ENCODE measurements at places on chromosomes 2 and 18.

GRCh38 chr2:172751564-172751963, 15.9 kb downstream of the RAPGEF4 start:
- no peak for DNase-seq

DNA sequence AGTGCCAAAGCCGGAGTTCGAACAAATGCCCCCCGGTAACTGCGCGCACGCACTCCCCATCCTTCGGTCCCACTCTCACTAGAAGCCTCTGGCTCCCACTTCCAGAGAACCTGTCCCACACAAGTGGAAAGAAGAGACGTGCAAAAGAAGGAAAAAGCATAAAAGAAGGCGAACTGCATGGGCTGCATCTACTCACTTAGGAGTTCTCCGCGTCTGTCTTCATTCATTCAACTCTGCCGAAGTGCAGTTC, 312 bp downstream of the NR4A2 start:
- no peak for DNase-seq

DNA sequence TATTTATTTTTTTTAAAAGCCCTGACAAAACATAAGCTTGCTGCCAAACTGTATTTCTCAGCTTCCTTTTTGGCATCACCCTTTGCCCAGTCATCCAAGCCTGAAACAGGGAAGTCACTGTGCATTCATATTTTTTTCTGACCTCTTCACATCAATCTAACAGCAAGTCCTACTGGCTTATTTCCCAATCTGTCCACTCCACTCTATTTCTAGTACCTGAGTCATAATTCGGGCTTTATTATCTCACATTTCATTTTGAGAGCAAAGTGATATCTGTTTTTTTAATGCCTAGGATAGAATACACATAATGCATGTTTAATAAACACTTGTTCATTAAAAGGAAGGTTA, 5.1 kb downstream of the HNMT start:
- DNase-seq: peak; percentile 46

GRCh38 chr2:81093031-81093430, 788.5 kb upstream of the LRRTM1 start:
- no peak for DNase-seq

- no peak for DNase-seq
These were observed 51.5 kb downstream of the ASB1 start for GRCh38 chr2:238478216-238478615.

DNA sequence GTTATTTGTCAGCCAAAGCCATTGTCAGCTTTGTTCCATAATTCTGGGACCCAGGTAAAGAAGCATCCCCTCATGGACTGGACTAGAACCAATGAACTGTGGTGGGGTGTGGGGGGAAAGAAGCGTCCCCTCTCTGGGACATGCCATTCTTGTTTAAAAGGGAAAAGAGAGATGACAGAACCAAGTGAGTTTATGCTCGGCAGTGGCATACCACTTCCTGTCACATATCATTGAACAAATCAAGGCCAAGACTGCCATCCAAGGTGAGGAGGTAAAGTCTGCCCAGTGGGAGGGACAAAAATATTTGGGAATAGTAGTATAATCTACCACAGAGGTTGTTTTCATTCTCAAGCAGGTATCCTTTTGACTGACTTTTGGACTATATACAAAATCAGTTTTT, 4.7 kb upstream of the GLS start:
- no peak for DNase-seq

DNA sequence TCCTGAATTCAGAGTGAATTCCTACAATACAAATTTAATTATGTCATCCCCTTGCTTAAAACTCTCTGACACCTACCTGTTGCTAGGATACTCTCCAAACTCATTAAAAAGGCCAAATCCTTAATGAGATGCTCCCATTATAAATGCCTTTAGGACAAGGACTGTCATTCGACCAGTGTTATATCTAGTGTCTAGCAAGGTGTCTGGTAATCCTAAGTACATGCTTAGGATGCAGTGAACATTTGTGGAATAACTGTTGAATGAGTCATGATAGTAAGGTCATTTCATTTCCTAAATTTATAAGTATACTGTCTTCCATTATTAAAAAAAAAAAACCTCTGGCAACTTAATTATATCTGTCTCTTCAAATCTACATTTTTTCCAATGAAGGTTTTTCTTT, 588.9 kb upstream of the NRXN1 start:
- no peak for DNase-seq

- no peak for DNase-seq
These were observed 141.3 kb downstream of the NCK2 start for GRCh38 chr2:105886029-105886454.

DNA sequence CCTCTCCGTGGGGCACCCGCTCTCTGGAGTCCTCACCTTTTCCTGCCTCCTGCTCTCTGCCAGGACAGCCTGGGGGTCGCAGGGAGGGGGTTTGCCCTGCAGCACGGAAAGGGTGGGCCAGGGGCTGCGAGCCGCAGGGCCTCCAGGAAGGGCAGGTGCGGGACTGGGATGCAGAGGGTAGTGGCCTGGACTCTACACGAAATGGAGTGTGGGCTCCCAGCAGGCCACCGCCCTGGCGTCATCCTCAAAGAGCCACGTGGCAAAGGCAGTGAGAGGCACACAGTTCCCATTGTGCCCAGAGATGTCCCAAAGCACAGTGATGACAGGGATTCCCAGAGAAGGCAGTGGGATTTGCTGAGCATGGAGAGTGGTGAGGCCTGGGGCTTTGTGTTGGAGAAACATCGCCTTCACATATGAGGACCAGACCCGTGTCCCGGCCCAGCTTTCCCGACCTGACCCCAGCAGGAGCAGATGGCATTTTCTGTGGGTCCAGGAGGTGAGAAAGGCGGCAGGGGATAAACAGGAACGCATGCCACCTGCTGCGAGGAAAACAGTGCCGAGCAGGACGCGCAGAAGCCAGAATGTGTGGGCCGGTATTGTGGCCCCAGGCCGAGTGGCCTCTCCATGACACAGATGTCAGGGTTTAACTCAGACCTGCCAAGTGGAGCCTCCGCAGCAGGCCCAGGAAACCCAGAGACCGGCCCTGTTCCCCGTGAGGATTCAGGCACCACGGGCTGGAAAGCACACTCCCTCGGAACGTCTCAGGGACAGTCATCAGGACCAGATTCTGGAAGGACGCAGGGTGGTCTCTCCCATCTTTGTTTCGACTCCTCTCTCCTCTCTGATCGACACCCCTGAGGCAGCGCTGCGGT, 855.5 kb upstream of the SALL3 start:
- no peak for DNase-seq

GRCh38 chr2:73004466-73004865, 67.0 kb downstream of the SFXN5 start:
- no peak for DNase-seq

DNA sequence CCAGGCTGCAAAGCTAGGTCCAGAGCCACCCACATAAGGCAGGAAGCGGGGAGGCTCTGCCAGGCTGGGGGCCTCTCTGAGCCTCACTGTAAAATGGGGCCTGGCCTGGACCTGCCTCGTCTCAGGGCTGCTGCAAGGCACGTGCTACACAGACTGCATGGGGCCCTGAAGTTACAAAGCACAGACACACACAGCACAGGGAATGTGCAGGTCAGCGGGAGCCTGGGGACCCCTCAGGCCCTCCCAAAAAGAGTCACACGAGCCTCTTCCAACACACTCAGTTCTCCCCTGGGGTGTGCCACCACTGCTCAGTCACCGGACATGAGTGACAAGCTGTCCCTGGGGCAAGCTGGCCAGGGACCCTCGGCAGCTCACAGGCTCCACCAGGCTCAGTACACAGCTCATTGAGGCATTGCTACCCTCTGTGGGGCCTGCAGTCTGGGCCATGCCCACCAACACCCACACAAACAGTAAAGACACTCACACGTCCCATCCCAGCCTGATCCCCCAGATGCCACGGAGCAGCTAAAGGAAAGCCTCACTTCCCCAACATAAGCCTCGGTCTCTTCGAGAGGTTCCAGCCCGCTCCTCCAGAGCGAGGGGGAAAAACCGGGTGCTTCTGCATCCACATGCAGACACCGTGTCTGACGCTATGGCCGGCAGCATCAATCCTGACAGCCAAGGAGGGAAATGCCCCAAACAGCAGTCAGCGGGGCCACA, 33.7 kb downstream of the BOK start:
- DNase-seq: no peak

GRCh38 chr2:80687524-80687923, 383.0 kb upstream of the LRRTM1 start:
- no peak for DNase-seq

DNA sequence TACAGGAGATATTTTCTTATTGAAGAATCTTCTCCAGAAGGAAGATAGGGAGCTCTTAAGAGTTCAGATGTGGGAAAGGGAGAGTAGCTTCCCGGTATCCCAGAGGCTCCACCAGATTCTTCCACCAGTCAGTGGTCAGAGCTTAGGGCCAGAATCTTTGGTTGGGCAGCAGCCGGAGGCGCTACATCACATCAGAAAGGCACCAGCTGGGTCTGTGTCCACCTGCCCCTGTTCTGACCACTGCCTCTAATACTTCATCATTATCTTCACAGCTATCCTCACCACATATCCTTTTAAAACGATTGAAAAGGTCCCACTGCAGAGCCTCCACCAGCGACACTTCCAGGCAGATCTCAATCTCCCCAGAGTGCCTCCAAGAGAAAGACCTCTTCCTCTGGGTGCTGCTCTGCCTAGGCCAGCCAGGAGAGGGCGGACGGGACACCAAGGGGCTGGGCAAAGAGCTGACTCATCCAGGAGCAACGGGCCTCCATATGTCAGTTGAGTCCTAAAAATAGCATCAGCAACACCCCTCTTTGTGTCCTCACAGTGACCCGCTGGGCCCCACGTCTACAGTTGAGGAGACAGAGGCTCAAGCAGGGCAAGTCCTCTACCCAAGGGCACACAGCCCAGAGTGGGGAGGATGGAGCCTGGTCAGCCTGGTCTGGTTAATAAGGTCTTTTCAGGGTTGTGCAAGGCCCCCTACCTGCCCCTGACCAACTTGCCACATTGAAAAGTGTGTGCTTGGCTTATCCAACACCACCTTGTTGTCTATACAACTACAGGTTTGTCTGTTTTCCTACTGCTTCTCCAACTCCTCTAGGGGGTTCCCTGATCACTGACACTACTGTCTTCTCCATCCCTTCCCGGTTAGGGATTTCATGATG, 81.2 kb downstream of the ADD2 start:
- no peak for DNase-seq

DNA sequence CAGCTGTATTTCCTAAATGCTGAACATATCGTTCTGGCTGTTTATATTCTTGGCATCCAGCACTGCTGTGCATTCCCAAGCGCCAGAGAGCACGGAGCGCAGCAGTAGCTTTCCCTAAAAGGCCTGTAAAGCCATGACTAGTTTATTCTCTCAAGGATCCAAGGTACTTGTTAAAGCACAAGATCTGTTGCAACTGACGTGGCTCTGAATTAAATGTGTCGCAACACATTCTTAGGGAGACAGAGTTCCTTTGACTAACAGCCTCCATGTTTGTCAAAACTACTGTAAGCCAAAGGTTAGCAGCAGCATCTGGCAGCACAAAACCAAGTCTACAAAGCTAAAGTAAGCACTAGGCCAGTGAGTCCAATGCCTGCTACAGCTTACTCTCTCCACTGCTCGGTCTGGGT, 188.6 kb upstream of the FN1 start:
- no peak for DNase-seq

GRCh38 chr2:12675801-12676200, 40.9 kb upstream of the TRIB2 start:
- DNase-seq: no peak

- no peak for DNase-seq
These were observed 430.2 kb downstream of the EIPR1 start for GRCh38 chr2:2947406-2947805.

- no peak for DNase-seq
These were observed 8.1 kb downstream of the SCRN3 start for GRCh38 chr2:174403628-174404027.

DNA sequence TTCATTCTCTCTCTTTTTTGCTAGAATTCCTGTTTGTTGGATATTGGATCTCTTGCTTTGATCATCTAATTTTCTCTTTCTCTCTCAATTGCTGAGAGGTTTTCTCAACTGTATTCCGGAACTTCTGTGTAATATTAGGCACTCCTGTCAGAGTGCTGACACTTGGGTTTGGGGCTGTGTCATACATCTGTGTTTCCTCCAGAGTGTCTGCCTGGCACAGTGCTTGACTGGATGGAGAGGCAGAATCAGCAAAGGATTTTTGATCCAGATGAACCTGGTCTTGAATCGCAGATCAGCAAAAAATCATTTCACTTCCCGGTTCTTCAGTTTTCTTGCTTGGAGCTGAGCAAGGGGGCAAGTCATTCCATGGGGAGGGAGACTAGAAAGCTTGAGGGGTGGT, 87.7 kb upstream of the CXCR4 start:
- DNase-seq: no peak

DNA sequence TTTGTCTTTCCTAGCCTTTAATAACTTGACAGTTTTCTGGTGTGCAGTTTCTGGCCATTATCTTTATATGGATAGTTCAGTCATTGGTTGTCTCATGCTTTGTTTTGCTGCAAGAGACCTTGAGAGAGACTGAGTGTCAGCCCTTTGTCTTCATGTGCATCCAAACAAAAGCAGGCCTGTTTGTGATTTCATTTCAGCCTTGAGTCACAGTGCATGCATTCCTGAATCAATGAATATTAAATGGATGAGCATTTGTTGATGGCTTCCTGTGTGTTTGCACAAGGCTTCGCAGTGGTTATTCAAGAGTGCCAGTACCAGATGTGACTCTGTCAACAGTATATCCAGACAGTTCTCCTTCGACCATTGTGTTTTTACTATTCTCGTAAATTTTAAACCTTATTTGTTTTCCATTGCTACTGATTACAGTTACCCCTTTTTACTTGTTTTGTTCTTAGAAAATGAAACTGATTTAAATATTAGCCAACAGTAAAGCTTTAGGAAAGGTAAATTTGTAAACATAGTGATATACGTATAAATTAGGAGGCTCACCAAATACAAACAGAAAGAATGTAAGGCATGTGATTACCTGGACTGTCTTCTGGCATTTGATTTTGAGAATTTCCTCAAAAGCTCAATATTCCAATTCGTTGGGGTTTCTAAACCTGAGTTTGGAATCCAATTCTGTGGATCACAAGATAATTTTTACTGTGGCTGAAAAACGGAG, 319.8 kb downstream of the CTNNA2 start:
- peak; percentile 53 for DNase-seq

GRCh38 chr18:10453806-10454680, at the start of gene APCDD1:
Gene APCDD1 (plus strand): TSS chr18:10454635. CDS start chr18:10454982, 347 bp downstream.
- peak; percentile 39 for DNase-seq

GRCh38 chr18:68177807-68178702, 536.9 kb downstream of the TMX3 start:
- DNase-seq: peak; percentile 18

DNA sequence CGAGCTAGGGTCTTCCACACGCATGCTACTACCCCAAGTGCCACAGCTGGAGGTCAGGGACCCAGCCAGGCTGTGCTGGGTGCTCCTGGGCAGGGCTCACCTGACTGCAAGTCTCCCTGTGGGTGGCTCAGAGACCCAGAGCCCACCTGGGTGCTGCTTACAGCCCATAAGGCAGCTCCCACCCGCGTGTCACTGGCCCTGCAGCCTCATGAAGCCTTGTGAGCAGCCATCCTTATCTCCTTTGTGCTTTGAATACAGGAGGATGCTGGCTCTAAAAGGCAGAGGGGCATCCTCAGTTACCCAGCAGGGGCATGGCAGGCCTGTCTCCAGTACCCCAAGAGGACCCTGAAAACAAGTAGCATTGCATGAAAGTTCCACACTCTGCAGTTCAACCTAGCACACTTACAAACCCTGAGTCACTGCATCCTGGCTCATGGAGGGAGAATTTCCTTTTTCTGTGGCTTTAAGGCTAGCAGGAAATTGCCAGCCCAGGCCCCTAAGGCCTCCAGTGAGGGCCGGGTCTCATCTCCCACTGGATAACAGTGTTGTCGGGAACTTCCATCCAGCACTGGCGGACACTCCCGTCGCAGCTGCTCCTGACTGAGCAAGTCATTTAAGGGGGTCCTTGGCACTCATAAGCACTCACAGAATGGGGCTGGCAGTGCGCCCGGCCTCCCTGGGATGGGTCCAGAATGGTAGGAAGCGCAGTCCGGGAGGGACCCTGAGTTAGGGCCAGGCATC, 137.1 kb downstream of the RPIA start:
- peak; percentile 19 for DNase-seq
